ENCODE measurements at places on chromosomes 7 and 10. TPM values are rescaled to one million over a fixed set of nuclear protein-coding genes. Genes with fewer than 3 reads are reported as not detected.

The KIAA1217 gene
- 0.06 TPM for total RNA-seq

The MCMBP gene
- total RNA-seq, result 75.5 TPM

DNA sequence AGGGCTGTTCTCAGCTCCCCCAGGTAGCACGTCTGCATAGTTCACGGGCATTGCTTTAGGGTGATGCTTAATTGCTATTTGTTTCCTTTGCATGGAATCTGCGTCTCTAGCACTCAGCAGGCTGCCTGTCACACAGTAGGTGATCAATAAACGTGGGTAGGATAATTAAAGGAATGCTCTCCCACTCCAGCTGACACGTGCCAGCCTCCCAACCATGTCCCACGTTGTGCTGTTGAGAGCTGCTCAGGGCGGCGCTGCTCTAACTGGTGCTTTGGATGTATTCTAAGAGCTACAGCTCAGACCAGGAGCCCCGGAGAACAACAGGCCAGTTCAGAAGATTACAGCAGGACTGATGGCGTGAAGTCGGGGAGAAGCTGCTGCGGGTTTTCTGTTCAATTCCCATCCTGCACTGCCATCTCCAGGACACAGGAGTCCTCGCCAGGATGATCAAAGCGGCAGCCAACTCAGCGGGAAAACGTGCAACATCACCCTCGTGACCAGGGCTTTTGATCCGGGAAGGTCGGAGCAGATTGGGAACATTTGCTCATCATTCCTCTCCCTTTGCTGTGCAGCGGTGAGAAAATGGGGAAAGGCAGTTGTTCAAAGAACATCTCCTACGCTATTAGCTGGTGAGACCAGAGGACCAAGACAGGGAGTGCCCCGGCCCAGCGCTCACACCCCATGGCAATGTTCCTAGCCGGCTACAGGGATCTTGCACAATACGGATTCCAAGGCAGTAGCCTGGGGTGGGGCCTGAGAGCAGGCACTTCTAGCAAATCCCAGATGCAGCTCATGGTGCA is 50.5 kb upstream of the FOXK1 start:
- no peak for DNase-seq
- H3K4me3 ChIP-seq, result no peak overlapping the region
- peaks cover 5% of the 10 kb centered on the region for H3K27me3 ChIP-seq
- H3K4me1 ChIP-seq, result no peaks in the 10 kb centered on the region
- no peaks in the 10 kb centered on the region for H3K36me3 ChIP-seq

The TEX36 gene
- total RNA-seq, result not detected

- H3K27ac ChIP-seq, result no peak overlapping the region
- no peak for DNase-seq
- no peak overlapping the region for H3K4me3 ChIP-seq
- H3K27me3 ChIP-seq, result peaks cover 2% of the 10 kb centered on the region
- no peaks in the 10 kb centered on the region for H3K4me1 ChIP-seq
These were observed 59.4 kb downstream of the CDK14 start for GRCh38 chr7:90655566-90655965.

GRCh38 chr7:5692845-5693278 is 88.6 kb downstream of the RNF216 start:
- DNase-seq, result no peak
- H3K27me3 ChIP-seq, result no peaks in the 10 kb centered on the region
- peaks cover 78% of the 10 kb centered on the region for H3K4me1 ChIP-seq
- no peak overlapping the region for H3K4me3 ChIP-seq
- H3K36me3 ChIP-seq, result peaks cover 26% of the 10 kb centered on the region
- no peak overlapping the region for H3K27ac ChIP-seq

The UBTD1 gene
- 1.1 TPM for total RNA-seq
